Right cardiac atrium (tissue), 5 donors: ENCODE measurements at places on chromosomes 6 and 20. TPM values are rescaled to one million over a fixed set of nuclear protein-coding genes. Genes with fewer than 3 reads are reported as not detected.

DNA sequence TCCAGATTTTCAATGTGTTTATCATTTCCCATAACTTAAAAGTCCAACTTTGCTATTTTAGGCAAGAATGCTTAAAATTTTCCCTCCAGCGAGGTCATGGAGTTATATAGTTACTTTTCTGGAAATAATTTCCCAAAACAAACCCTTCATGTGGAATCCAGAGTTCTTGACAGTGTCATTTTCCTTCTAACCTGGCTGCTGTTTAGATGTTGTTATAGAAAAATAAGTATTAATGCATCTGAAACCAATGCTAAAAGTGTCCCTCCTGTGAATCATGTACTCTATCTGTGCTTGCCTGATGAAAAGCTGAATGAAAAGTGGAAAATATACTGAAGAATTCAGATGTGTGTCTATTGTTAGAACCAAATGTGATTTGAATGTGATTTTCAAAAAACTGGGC is 245.3 kb upstream of the HSF2 start:
- DNase-seq = no peak

GRCh38 chr6:129679275-129679674 is 30.7 kb downstream of the ARHGAP18 start:
- DNase-seq = no peak

GRCh38 chr6:14029605-14030004 is 88.0 kb upstream of the CD83 start:
- no peak for DNase-seq

The TLDC2 gene
- not detected for total RNA-seq

The RAD21L1 gene
- not detected for total RNA-seq
